Suppressor macrophage treated with lipopolysaccharide for 1 hour (primary cell): ENCODE measurements at places on chromosomes 13 and 19.

- peak; percentile 29 for DNase-seq
Observed at GRCh38 chr13:23087880-23088279, 92.9 kb upstream of the SGCG start.

DNA sequence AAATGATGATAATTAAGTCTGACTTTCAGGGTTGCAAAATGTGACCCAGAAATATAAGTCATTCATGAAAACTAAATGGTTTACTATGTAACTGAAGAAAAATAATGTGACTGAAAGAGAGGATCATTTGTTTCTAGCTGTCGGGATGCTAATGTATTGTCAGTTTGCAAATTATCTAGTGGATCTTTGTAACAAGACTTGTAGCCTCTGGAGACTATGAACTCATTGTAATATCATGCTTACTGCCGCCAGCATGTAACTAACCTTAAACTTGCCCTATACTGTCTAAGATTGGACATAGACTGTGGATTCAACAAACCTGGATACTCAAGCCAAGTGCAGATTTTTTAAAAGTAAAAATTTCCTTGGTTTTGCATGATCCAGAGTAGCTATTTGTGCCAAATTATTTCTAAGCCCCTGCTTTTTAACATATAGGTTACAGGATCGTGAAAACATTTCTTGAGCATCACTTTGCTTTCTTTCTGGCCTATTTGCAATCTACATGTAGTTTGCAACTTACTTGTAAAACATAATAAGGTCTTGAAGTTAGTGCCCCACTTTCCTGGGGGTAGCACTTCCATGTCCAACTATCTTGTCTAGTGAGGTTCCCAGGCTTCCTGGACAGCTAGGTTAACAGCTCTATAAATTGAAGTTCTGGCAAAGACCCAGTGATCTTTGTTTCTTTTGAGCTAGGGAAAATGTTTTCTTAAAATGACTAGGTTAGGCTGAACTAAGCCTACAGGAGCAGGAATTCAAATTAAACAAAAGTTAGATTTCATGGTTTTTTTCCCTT is 3.3 kb upstream of the POSTN start:
- no peak for DNase-seq

- DNase-seq = peak; percentile 68
Observed at GRCh38 chr19:53808710-53809125, 15.4 kb downstream of the NLRP12 start.

GRCh38 chr13:51287758-51288157 is 51.7 kb upstream of the SERPINE3 start:
- DNase-seq = no peak

GRCh38 chr13:77979721-77980385 is 61.2 kb upstream of the EDNRB start:
- DNase-seq = no peak

GRCh38 chr19:10861103-10861651 is 10.2 kb upstream of the CARM1 start:
- DNase-seq = peak; percentile 88

DNA sequence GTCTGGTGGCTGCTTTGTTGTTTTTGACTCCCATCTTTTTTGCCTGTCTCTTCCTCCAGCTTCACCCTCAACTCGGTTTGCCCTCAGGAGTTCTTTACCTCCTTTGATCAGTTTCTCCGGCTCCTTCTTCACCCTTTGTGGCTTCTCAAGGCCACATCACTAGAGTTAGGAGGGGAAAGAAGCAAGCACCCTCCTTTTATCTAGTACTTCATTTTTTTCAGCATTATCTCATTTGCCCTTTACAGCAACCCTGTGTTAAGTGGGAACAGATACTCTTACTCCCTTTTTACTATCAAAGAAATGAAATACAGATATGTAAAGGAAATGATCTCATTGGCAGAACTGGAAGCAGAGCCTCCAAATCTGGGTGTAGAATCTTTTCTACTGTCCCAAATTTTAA is 26.9 kb downstream of the RAP2A start:
- no peak for DNase-seq

DNA sequence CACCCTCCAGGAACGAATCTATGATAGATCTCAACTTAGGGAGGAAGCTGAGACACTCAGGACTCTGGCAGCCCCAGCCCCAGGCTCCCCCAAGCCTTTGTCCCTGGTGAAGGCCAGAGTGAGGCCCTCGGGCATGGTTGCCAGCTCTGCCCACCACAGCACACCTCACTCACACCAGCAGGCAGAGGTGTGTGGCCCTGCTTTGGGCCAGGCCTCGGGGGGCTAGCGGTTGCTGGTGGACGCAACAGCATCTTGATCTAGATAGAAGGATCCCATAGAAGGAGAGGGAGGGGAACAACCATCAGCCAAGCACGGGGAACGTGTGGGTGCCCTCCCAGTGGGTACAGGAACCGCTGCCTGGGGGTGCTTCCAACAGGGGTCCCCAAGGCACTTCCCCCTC is 36.7 kb downstream of the DNMT1 start:
- no peak for DNase-seq

DNA sequence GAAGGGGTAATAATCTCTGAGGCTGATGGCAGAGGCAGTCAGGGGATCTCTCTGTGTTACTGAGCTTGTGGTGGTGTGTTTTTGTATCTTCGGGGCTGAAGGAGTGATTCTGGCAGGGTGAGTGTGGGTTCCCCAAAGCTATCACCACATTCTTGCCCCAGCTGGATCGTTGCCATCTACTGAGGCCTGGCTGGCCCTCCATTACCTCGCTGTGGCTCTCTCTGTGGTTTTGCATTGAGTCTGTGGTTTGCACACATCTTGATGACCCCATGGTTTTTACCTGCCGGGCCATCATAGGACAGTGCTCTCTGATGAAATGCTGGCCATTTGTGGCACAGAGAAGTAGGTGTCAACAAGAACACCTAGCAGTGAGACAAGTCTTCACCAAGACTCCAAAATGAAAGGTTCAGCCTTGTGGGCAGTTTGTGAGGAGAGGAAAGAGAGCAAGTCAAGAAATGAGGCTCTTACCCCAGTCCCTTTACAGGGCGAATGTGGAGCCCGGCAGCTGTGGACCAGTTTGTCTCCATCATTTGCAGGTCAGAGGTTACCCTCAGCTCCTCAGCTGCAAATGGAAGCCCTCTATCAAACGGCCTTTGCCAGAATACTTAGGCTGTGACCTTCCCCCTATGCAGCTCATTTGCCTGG is 69.0 kb upstream of the NPAS1 start:
- no peak for DNase-seq

DNA sequence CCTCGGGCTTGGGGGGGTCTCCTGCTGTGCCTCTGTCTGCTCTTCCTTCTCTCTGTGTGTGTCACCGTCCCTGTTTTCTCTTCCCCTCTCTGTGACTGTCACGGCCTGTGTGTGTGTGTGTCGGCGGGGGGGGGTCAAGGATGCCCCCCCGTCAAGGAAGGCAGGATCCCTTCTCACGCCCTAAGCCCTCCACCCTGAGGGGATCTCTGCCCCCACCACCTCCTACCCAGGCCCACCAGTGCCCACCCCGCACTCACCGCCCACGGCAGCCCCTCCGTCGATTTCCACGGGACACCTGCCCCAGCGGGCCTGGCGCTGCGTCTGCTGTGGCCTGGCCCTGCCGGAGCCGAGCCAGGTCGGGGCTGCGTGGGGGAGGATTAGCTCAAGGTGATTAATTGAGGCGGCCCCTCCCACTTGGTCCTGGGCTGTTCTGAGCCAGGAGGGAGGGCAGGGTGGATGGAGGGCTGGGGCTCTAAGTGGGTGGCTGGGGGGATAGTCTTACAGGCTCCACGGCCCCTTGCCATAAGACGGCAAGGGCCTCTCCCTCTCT is at the start of gene RAX2:
Gene RAX2 (minus strand): TSS at position 323 of the 550 bp plus-strand sequence. CDS start 486 bp downstream, outside the sequence.
- DNase-seq = no peak

DNA sequence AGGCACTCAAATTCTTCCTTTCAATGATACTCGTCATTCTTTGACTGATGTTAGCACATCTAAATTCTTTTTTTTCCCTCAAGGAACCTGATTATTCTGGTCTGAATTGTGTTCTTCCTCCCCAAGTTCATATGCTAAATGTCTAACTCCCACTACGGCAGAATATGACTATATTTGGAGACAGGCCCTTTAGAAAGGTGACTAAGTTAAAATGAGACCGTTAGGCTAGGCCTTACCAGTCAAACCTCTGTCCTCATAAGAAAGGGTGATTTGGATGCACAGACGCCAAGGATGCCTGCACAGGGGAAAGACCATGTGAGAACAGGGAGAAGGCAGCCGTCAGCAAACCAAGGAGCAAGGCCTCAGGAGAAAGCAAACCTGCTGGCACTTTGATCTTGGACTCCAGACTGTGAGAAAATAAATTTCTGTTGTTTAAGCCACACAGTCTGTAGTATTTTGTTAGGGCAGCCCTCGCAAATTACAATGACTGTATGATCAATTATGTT is 13.1 kb upstream of the FOXO1 start:
- no peak for DNase-seq

DNA sequence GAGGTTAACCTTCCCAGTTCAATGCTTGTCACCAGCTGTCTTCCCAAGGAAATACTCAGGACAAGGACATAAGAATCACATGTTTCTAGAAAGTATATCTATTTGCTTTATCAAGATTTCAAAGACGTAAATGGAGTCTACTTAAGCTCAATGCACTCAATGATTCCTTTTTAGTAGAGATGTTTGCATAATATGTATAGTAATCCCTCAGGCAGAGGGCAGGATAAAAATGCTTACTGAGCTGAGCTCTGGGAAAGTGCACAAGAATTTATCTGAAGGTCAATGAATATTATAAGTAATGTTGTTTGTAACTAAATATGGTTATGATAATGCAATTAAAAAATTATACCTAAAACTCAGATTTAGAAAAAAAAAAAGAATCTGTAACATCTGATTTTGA is 1309.4 kb upstream of the SLC10A2 start:
- DNase-seq = no peak

DNA sequence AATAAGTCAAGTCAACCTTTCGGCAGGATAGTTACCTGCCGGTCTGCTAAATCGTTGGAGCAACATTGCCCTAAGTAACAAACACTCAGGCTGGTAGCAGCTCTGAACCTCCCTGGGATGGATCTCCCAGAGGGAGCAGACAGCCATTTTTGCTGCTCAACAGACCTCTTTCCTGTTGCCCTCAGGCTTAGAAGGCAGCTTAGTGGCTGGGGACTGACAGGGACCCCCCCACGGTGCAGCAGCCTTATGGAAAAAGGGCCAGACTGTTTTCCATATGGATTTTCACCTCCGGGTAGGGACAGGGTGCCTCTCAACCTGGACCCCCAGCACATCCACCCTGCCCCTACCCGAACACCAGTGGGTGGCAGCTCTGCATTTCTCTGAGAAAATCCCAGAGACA is 49.7 kb downstream of the UBL3 start:
- DNase-seq = no peak

- peak; percentile 42 for DNase-seq
Observed at GRCh38 chr19:18419699-18420460, 682 bp downstream of the SSBP4 start.
